Suprapubic skin (tissue), 4 donors: ENCODE measurements at places on chromosomes 2 and 18.

GRCh38 chr18:2627821-2628276, 27.7 kb upstream of the SMCHD1 start:
- DNase-seq, result no peak

GRCh38 chr2:238720232-238720672, 127.6 kb upstream of the TWIST2 start:
- DNase-seq, result no peak

- no peak for DNase-seq
These were observed 82.4 kb upstream of the PHLPP1 start for GRCh38 chr18:62632788-62633455.

DNA sequence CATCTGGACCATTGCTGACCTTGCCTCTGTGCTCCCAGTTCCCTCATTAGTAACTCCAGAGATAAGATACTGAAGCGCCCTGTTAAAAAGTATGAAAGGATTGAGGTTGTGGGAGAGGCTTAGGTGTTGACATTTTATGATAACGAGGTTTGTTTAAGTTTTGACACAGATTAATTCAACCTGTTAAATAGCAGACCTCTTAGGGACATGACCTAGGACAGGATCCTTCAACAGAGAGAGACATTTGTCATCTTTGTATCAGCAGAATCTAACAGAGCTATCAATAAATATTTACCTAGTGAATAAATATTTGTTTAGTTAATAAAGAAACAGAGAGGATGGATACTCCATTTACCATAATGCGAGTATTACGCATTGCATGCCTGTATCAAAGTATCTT, 99.5 kb downstream of the DCC start:
- DNase-seq, result no peak

GRCh38 chr2:223760838-223761502, 76.4 kb downstream of the AP1S3 start:
- DNase-seq, result no peak

GRCh38 chr2:231191896-231192872, 6.2 kb upstream of the ARMC9 start:
- peak; percentile 92 for DNase-seq

DNA sequence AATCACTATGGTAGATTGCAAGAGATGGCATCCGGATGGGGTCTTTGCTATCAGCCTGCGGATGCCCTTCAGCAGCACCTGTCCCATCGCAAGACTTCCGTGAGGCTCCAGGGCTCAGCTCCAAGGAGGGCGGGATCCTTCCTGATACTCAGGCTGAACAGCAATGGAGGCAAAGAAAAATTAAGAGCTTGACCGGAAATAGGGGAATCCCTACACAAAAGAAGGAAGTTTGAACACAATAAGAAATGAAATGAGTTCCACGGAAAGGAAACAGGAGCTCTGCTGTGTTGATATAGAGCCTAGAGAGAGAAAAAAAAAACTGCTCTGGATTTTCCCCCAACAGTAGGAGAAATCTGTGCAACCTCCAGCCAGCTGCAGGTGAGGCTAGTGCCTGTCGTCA, 91.9 kb downstream of the ARL4C start:
- no peak for DNase-seq
